T-cell (primary cell): ENCODE measurements at places on chromosomes 16 and 17. TPM values are rescaled to one million over a fixed set of nuclear protein-coding genes. Genes with fewer than 3 reads are reported as not detected.

The NXN gene
- 1.1 TPM for total RNA-seq

DNA sequence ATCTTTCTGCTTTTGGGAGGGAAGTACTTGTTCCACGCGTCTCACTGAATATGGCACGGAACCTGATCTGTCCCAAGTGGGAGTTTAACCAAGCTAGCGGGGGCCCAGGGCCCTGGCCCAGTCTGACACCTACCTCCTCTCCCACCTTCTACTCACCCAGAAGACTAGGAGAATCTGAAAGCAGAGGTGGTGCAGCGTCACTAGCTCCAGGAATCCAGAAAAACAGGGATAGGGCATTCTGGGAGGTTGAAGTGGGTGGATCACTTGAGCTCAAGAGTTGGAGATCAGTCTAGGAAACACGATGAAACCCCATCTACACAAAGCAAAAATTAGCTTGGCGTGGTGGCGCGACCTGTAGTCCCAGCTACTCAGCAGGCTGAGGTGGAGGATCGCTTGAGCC lies 163.5 kb upstream of the ZNF267 start:
- H3K4me1 ChIP-seq, result peaks cover 15% of the 10 kb centered on the region
- peaks cover 13% of the 10 kb centered on the region for H3K36me3 ChIP-seq
- DNase-seq, result no peak
- H3K4me3 ChIP-seq, result no peak overlapping the region

The PPP1R1B gene
- total RNA-seq, result not detected

- no peak overlapping the region for H3K4me3 ChIP-seq
- no peaks in the 10 kb centered on the region for H3K36me3 ChIP-seq
- H3K27me3 ChIP-seq, result peaks cover 24% of the 10 kb centered on the region
- DNase-seq, result no peak
Observed at GRCh38 chr16:85746460-85747215, 4.3 kb downstream of the C16orf74 start.

GRCh38 chr17:28468781-28469180 lies 4.7 kb upstream of the SLC13A2 start:
- no peak overlapping the region for H3K4me3 ChIP-seq
- H3K27ac ChIP-seq, result no peak overlapping the region
- H3K27me3 ChIP-seq, result no peaks in the 10 kb centered on the region

DNA sequence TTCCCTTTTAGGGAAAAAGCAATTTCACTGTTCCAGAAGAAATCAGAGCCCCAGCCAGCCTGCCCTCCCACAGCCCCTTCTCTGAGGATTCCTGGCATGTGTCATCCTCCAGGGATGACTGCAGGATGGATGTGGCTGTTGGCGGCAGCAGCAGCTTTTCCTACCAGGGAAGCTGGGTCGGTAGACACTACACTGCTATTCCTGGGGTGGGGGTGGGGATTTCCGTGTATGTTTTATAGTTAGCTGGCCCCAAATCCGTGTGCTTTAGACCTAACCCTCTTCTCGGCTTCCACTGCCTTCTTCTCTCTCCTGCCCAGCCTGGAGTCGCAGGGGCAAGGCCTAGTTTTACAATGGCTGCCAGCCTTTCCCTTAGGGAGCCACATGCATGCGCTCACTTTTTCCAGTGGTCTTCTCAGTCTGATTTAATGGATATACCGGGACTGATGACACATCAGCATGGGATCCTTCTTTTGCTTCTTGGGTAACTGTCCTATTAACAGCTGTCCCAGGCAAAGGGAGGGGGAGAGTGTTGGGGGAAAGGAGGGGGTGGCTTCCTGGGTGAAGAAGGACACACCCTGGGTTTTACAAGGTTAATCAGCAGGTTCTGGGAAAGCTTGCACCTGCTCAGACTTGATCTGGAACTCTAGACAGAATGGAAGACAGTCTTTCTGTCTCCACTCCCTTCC lies 2.7 kb upstream of the NFE2L1 start:
- no peak overlapping the region for H3K4me3 ChIP-seq
- DNase-seq, result no peak
- H3K4me1 ChIP-seq, result peaks cover 17% of the 10 kb centered on the region
- peaks cover 2% of the 10 kb centered on the region for H3K36me3 ChIP-seq
- H3K27ac ChIP-seq, result no peak overlapping the region

The ASGR2 gene
- 0.53 TPM for total RNA-seq

DNA sequence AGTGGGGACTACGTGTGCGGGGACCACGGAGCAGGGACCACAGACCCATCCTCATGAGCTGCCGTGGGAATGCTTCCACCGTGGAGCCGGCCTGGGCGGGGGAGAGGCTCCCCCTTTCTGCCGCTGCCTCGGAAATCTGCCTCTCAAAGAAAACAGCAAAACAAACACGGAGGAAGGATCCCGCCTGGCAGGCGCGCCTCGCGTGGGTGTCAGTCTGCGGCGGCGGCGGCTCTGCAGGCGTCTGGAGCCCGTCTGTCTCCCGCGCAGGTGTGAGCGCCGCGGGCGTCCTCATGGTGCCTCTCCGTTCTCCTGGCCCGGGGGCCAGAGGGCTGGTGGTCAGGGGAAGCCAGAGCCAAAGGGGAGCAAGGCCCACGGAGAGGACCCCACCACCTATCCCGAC lies 27.5 kb downstream of the GSE1 start:
- H3K4me3 ChIP-seq, result no peak overlapping the region
- H3K27ac ChIP-seq, result no peak overlapping the region
- H3K27me3 ChIP-seq, result no peaks in the 10 kb centered on the region
- DNase-seq, result no peak
- no peaks in the 10 kb centered on the region for H3K4me1 ChIP-seq
- H3K36me3 ChIP-seq, result peaks cover 6% of the 10 kb centered on the region

DNA sequence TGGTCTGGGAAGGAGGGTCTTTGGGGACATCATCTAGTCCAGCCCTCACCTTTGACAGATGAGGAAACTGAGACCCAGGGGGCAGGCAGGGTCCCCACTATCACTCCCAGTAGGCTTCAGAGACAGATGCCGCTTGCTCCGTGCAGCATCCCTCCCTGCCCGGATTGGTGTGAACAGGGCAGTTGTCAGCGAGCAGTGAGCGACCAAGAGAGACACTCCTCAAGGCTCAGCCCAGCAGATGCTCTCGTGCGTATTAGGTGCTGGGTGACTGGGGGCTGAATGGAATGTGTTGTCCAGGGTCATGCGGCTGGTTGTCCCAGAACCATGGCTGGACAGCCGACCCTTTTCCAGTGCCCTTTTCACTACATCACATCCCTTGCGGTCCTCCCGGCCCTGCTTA lies 49.0 kb downstream of the MPRIP start:
- H3K27ac ChIP-seq, result no peak overlapping the region
- DNase-seq, result no peak
- H3K27me3 ChIP-seq, result no peaks in the 10 kb centered on the region
- H3K4me1 ChIP-seq, result peaks cover 46% of the 10 kb centered on the region
- H3K4me3 ChIP-seq, result no peak overlapping the region
- H3K36me3 ChIP-seq, result peaks cover 5% of the 10 kb centered on the region

The NPIPA2 gene
- 1.9 TPM for total RNA-seq

The HASPIN gene
- total RNA-seq, result 0.33 TPM

GRCh38 chr17:43033948-43034881 lies 9.2 kb downstream of the RND2 start:
- H3K4me3 ChIP-seq, result no peak overlapping the region
- no peaks in the 10 kb centered on the region for H3K27me3 ChIP-seq
- no peaks in the 10 kb centered on the region for H3K4me1 ChIP-seq
- no peak for DNase-seq
- H3K36me3 ChIP-seq, result no peaks in the 10 kb centered on the region

DNA sequence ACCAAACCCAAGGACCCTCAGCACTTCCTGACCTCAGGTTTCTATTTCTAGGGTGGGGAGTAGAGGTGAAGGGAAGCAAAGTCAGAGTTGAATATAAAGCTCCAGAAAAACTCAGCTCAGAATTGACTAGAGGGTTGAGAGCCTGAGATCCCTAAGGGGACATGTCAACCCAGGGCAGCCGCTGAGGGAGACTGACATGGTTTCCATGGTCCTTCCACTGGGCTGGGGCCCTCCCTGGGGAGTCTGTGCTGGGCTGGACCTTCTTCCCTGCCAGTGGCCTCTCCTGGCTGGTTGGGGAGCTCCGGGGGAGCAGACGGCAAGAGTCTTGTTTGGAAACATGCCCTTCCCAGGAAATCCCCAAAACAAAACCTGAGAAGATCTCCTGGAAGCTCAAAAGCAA lies 121.3 kb downstream of the METRNL start:
- peak overlapping the region; percentile 90 for H3K27ac ChIP-seq
- peaks cover 10% of the 10 kb centered on the region for H3K4me1 ChIP-seq
- H3K4me3 ChIP-seq, result no peak overlapping the region
- H3K27me3 ChIP-seq, result no peaks in the 10 kb centered on the region
- DNase-seq, result no peak

DNA sequence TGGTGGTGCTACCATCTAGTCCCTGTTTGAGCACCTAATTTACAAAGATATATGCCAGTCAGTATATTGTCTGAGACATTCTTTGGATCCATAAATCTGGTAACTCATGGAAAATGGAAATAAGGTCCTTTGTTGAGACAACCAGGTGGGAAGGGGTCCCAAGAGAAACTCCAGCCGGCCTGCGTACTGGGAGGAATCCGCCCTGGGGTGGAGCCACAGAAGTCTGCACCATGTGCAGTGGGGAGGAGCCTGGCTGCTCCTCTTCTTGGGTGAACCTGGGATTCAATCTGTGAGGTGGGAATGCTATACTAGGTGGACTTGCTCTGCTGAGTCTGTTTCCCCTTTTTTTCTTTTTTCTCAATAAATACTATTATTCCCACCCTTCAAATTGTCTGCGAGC lies 339.2 kb upstream of the TNRC6C start:
- DNase-seq, result no peak
- peaks cover 4% of the 10 kb centered on the region for H3K4me1 ChIP-seq
- peaks cover 8% of the 10 kb centered on the region for H3K27me3 ChIP-seq
- no peak overlapping the region for H3K4me3 ChIP-seq
- no peaks in the 10 kb centered on the region for H3K36me3 ChIP-seq

- no peak for DNase-seq
- H3K4me1 ChIP-seq, result no peaks in the 10 kb centered on the region
- H3K27me3 ChIP-seq, result no peaks in the 10 kb centered on the region
- H3K4me3 ChIP-seq, result no peak overlapping the region
- no peak overlapping the region for H3K27ac ChIP-seq
- no peaks in the 10 kb centered on the region for H3K36me3 ChIP-seq
Observed at GRCh38 chr17:57166803-57167202, 81.8 kb downstream of the AKAP1 start.

The AIPL1 gene
- total RNA-seq, result not detected

- H3K36me3 ChIP-seq, result no peaks in the 10 kb centered on the region
- no peak overlapping the region for H3K4me3 ChIP-seq
- H3K4me1 ChIP-seq, result peaks cover 22% of the 10 kb centered on the region
Observed at GRCh38 chr16:50244140-50244503, 22.2 kb upstream of the ADCY7 start.

DNA sequence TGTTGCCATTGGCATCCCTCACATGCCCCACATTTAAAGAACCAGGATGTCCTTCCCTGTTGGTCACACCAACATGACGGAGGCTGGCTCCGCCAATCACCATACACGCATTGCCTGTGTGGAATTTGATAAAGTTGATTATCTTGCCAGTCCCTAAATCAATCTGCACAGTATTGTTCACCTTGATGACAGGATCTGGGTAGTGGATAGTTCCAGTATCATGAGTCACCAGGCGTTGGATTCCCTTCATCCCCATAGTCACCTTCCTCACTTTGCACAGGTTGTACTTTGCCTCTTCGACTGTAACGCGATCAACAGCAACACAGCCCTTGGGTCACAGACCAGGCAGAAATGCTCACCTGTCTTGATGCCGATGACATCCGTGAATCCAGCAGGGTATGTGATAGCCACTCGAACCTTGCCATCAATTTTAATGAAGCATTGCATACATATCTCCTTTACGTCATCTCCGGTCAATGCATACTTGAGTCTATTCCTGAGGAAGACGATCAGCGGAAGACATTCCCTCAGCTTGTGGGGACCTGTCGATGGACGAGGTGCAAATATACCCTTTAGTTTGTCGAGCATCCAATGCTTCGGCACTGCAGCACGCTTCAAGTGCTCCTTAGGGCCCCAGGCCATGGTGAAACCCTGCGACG lies 14.2 kb downstream of the CTRB2 start:
- H3K27ac ChIP-seq, result no peak overlapping the region
- no peaks in the 10 kb centered on the region for H3K36me3 ChIP-seq
- no peaks in the 10 kb centered on the region for H3K4me1 ChIP-seq
- H3K27me3 ChIP-seq, result no peaks in the 10 kb centered on the region
- no peak for DNase-seq
- no peak overlapping the region for H3K4me3 ChIP-seq

The SULT1A2 gene
- not detected for total RNA-seq

DNA sequence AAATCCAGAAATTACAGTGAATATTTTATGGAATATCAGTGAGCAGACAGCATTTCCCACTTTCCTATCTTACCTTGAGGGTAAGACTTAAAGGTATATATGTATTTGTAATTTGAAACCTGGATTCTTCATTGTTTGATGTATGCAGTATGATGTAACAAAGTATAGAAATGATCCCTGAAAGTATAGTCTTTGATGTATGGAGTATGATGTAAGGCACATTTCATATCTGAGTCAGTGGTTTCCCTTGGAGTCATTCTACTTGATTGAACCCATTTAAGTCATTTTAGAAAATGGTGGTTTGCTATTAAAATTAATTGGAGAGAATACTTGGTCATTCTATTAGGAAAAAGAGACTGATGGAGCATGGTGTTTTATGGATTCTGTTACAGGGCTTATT lies 10.1 kb downstream of the AMZ2 start:
- no peak for DNase-seq
- H3K4me1 ChIP-seq, result peaks cover 62% of the 10 kb centered on the region
- H3K36me3 ChIP-seq, result peaks cover 8% of the 10 kb centered on the region
- no peak overlapping the region for H3K4me3 ChIP-seq

The TMEM219 gene
- total RNA-seq, result 80.4 TPM

GRCh38 chr17:61729690-61730268 lies 133.5 kb downstream of the BRIP1 start:
- no peak for DNase-seq
- H3K27me3 ChIP-seq, result no peaks in the 10 kb centered on the region
- H3K4me3 ChIP-seq, result no peak overlapping the region
- no peaks in the 10 kb centered on the region for H3K36me3 ChIP-seq

The CACNG4 gene
- 0.20 TPM for total RNA-seq

DNA sequence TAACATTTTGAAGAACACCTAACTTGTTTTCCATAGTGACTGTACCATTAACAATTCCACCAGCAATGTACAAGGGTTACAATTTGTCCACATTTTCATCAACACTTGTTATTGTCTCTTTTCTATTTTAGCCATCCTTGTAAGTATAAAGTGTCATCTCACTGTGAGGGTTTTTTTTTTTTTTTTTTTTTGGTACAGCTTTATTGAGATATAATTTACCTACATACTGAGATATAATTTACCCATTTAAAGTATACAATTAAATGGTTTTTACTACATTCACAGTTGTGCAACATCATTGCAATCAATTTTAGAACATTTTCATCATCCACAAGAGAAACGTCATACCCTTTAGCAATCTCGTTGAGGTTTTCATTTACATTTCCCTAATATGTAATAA lies 17.9 kb upstream of the TMIGD1 start:
- H3K36me3 ChIP-seq, result no peaks in the 10 kb centered on the region
- no peaks in the 10 kb centered on the region for H3K27me3 ChIP-seq
- no peaks in the 10 kb centered on the region for H3K4me1 ChIP-seq
- no peak overlapping the region for H3K27ac ChIP-seq
- no peak for DNase-seq

The SCARF1 gene
- 1.5 TPM for total RNA-seq

GRCh38 chr17:57605675-57606105 lies 139.4 kb downstream of the CCDC182 start:
- H3K4me1 ChIP-seq, result peaks cover 61% of the 10 kb centered on the region
- DNase-seq, result no peak
- peak overlapping the region; percentile 91 for H3K27ac ChIP-seq
- H3K4me3 ChIP-seq, result no peak overlapping the region
- H3K27me3 ChIP-seq, result no peaks in the 10 kb centered on the region
- H3K36me3 ChIP-seq, result no peaks in the 10 kb centered on the region
